HT1080 (cell line): ENCODE measurements at places on chromosomes 11 and 22. TPM values are rescaled to one million over a fixed set of nuclear protein-coding genes. Genes with fewer than 3 reads are reported as not detected.

TMPRSS5 gene
- 0.13 and 0.14 TPM in 2 replicates for total RNA-seq

OR56A1 gene
- total RNA-seq = not detected in 2 replicates

SLC22A25 gene
- not detected in 2 replicates for total RNA-seq

LARGE2 gene
- 0.23 TPM in 1 of 2 replicates, not detected in the other for total RNA-seq

OR52I2 gene
- not detected in 2 replicates for total RNA-seq

CAPRIN1 gene
- total RNA-seq = 282 and 324 TPM in 2 replicates

CCND1 gene
- total RNA-seq = 617 and 803 TPM in 2 replicates

BDNF gene
- total RNA-seq = 11.9 and 12.5 TPM in 2 replicates

RPS6KA4 gene
- 86.9 and 95.7 TPM in 2 replicates for total RNA-seq

TRIM48 gene
- total RNA-seq = not detected in 2 replicates

SCGB1A1 gene
- total RNA-seq = not detected in 2 replicates

AGBL2 gene
- 0.08 and 0.13 TPM in 2 replicates for total RNA-seq

EMSY gene
- 10.0 and 16.4 TPM in 2 replicates for total RNA-seq

HTR3B gene
- total RNA-seq = not detected in 2 replicates

IGSF22 gene
- total RNA-seq = not detected in 2 replicates

OR51B2 gene
- 4.4 and 5.8 TPM in 2 replicates for total RNA-seq

TBX1 gene
- total RNA-seq = 0.14 and 0.17 TPM in 2 replicates

TENM4 gene
- total RNA-seq = 27.1 and 33.5 TPM in 2 replicates

PRRG4 gene
- total RNA-seq = 0.33 and 0.35 TPM in 2 replicates

TMA7B gene
- total RNA-seq = not detected in 2 replicates

MUC6 gene
- not detected in 2 replicates for total RNA-seq

RASL10A gene
- total RNA-seq = 1.5 and 3.6 TPM in 2 replicates

SMIM35 gene
- total RNA-seq = not detected in 2 replicates

SYNGR1 gene
- 12.7 and 12.8 TPM in 2 replicates for total RNA-seq

MMP10 gene
- total RNA-seq = not detected in 2 replicates

PLEKHB1 gene
- total RNA-seq = 0.13 and 0.80 TPM in 2 replicates

PLEKHA7 gene
- total RNA-seq = 0.48 and 1.3 TPM in 2 replicates

CELF1 gene
- 82.3 and 118 TPM in 2 replicates for total RNA-seq

USH1C gene
- total RNA-seq = not detected in 2 replicates

SYT9 gene
- 0.11 and 0.33 TPM in 2 replicates for total RNA-seq

ZC3H12C gene
- 6.3 and 8.3 TPM in 2 replicates for total RNA-seq

CD3E gene
- total RNA-seq = 0.42 TPM in 1 of 2 replicates, not detected in the other

OR51B4 gene
- total RNA-seq = 21.5 and 33.4 TPM in 2 replicates

MAPK8IP2 gene
- total RNA-seq = 0.37 and 0.47 TPM in 2 replicates

UBQLN3 gene
- total RNA-seq = not detected in 2 replicates

SEC14L2 gene
- 8.6 and 13.5 TPM in 2 replicates for total RNA-seq

KCNJ1 gene
- total RNA-seq = not detected in 2 replicates

SCUBE1 gene
- total RNA-seq = 0.10 TPM in 1 of 2 replicates, not detected in the other

DRD2 gene
- 0.37 and 1.6 TPM in 2 replicates for total RNA-seq

GAS2L1 gene
- total RNA-seq = 52.7 and 57.5 TPM in 2 replicates

EHF gene
- total RNA-seq = 0.27 TPM in 1 of 2 replicates, not detected in the other

FAR1 gene
- 52.8 and 63.5 TPM in 2 replicates for total RNA-seq

GAL3ST1 gene
- total RNA-seq = not detected in 2 replicates

NDUFV1 gene
- total RNA-seq = 202 and 217 TPM in 2 replicates

MYRF gene
- total RNA-seq = 2.8 and 2.9 TPM in 2 replicates

PANX3 gene
- not detected in 2 replicates for total RNA-seq

PTGDR2 gene
- total RNA-seq = 0.07 TPM in 1 of 2 replicates, not detected in the other

CCDC73 gene
- 0.03 TPM in 1 of 2 replicates, not detected in the other for total RNA-seq

PATE4 gene
- total RNA-seq = not detected in 2 replicates

INPP5J gene
- total RNA-seq = 0.23 and 0.88 TPM in 2 replicates

PPP2R5B gene
- 7.7 and 8.3 TPM in 2 replicates for total RNA-seq

SYT12 gene
- total RNA-seq = 0.03 TPM in 1 of 2 replicates, not detected in the other

SRSF8 gene
- total RNA-seq = 12.9 and 19.0 TPM in 2 replicates

LDHAL6A gene
- total RNA-seq = not detected in 2 replicates

ELMOD1 gene
- total RNA-seq = 2.3 and 3.4 TPM in 2 replicates

TSSK2 gene
- not detected in 2 replicates for total RNA-seq

POU2AF3 gene
- total RNA-seq = not detected in 2 replicates

CAVIN3 gene
- total RNA-seq = not detected in 2 replicates

SYT13 gene
- total RNA-seq = 0.03 and 0.63 TPM in 2 replicates

CDC42EP2 gene
- total RNA-seq = 35.3 and 42.7 TPM in 2 replicates
